ENCODE measurements at places on chromosomes 11 and 22.

DNA sequence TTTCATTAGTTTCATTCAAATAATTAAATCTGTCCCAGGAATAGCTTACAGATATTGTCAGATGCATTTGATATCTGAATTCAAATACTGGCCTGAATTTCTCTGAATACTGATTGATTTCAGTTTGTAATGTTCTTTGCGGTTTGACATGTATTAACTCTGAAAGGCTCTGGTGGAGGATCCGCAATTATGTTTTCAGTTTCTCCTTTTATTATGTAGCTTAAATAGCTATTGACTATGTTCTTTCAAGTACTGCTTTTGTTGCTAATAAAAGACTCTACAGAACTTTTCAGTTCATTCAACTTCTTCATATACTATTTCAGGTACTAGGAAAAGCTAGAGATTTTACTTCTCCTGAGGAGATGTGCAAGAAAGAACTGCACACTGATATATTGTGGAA lies 2085.4 kb upstream of the RAG2 start:
- no peak for DNase-seq

GRCh38 chr11:20631519-20632168 lies 32.2 kb downstream of the SLC6A5 start:
- no peak for DNase-seq

DNA sequence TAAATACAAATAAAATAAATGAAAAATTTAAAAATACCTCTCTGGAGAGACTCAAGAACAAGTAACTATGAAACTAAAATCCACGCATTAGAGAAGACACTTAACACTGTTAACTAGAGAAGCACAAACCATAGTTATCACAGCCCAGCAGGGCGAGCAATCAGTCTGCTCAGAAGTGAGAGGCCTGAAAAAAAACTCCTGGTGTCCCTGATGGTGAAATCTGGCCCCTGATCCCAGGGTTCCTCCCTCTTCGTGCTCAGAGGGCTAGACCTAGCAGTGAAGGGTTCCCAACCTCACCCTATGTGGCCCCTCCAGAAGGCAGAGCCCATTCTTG lies 49.7 kb upstream of the VPREB1 start:
- no peak for DNase-seq

GRCh38 chr22:43996170-43996980 lies 27.7 kb upstream of the PARVB start:
- no peak for DNase-seq

- no peak for DNase-seq
Observed at GRCh38 chr11:96162816-96163499, 180.0 kb downstream of the MAML2 start.

DNA sequence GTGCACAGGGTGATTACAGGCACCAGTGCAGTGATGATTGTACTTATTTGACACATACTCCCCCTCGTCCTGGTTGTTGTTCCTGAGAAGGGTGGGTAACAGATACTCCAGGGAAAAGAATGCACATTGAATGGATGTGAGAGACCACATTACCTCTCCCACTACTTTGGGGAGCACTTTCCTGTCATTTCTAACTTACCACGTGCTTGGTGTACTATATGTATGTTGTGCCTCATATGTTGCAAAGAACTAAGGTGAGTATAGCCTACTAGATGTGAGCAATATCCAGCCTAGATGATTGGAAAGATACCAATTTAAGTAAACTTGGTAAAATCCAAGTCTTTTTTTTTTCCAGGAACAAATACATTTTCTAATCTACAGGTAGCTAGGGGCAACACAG lies 14.3 kb upstream of the SCARF2 start:
- no peak for DNase-seq

DNA sequence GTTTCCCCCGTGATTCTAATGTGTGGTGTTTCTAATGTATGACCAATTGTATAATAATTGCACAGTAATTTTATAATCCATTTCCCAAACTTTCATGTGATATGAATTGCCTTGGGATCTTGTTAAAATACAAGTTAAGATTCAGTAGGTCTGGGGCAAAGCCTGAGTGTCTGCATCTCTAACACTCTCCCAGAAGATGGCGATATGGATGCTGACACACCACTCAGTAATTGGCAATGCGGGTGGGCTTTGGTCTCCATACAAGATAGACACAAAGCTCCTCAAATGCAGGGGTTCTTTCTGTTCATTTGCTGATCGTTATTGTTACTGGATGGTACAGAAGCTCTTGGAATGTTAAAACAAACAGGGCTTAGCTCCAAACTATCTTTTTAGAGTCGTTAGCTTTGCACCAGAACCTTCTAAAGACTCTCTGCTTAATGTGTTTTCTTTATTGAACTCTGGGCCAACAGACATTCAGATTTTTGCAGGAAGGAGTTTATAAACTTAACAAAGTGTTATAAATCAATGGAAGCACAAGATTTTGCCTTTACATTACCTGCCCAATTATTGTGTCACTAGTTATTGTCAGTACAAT lies 45.4 kb upstream of the ANO3 start:
- no peak for DNase-seq

DNA sequence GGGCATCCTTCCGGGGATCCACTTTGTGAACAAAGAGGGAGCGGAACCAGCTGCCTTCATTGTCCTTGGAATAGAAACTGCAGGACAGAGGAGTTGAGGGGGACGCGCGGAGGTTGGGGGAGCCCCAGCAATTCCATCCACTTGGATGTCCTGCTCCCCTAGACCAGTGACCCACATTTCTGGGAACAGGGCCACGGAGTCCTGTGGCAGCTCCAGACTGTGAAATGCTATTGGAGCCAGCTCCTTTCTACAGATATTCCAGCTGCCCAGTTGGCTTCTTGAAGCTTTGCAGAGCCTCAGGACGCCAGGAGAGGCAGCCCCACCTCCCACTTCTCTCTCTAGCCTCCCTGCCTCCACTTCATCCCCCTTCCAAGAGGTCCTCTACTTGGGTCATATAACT lies 10.5 kb downstream of the NIPSNAP1 start:
- DNase-seq, result no peak

- DNase-seq, result no peak
Observed at GRCh38 chr22:28429711-28430110, 249.9 kb downstream of the TTC28 start.

- DNase-seq, result no peak
Observed at GRCh38 chr22:40412441-40412840, 42.0 kb downstream of the SGSM3 start.

- no peak for DNase-seq
Observed at GRCh38 chr11:3342709-3343108, 36.2 kb downstream of the ZNF195 start.

DNA sequence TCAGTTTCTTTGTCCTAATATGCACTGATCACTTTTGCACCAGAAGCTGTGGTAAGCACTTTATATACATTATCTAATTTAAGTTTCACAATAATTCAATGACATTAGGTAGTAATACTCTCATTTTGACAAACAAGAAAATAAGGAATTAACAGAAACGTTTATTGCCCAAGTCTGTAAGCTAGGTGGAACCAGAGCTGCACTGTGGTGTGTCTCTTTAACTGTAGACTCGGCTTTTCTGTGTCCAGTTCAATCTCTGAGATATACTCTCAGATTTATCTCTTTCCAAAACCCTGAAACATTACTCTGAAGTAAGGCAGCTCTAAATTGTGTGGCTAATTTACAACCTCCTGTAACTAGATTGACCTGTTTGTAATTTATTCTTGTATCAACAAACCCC lies 101.1 kb downstream of the MUC15 start:
- DNase-seq, result no peak

GRCh38 chr11:124415356-124415923 lies 9.2 kb downstream of the OR8B4 start:
- DNase-seq, result peak; percentile 73

GRCh38 chr11:25981998-25982397 lies 349.9 kb upstream of the ANO3 start:
- DNase-seq, result peak; percentile 44

- no peak for DNase-seq
Observed at GRCh38 chr11:45807792-45808238, 2.9 kb downstream of the SLC35C1 start.

DNA sequence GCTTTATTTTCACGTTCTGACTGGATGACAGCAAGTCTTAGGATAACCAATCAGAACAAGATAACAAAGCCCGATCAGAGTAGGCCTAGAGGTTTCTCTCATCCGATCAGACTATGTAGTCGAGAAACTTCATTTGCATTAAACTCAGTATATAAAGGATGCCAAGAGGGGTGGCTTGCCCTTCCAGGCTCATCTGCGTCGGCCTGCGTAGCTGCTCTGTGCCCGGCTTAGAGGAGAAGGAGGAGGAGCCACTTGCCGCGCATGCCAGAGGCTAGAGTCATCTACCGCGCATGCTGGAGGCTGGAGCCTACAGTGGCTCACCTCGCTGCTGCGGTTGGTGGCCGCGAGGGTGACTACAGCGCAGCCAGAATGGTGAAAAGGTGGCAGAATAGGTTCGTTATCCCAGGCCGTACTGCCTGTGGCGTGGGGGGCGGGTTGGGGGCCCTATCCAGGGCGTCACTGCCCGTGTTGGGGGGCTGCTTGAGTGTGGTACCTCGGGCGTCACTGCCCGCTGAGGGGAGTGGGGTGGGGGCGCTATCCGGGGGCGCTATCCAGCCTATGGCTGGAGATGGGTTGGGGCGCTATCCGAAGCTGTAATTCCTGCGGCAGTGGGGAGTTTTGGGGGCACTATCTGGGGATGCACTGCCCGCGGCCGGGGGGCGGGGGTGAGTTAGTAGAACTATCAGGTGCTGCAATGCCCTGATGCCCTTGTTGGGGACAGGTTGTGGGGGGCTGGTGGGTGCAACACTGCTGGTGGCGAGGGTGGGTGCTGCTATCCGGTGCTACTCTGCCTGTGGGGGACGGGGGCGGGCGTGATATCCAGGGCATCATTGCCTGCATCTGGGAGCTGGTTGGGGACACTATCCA lies at the start of gene RFPL2:
Gene RFPL2 (minus strand): TSS at position 218 of the 867 bp plus-strand sequence. CDS start 2,622 bp downstream, outside the sequence.
- peak; percentile 91 for DNase-seq

Data from LoVo (cell line).